ENCODE measurements at places on chromosomes 6 and 20.

- no peak for DNase-seq
Observed at GRCh38 chr6:123360359-123360758, 276.4 kb downstream of the TRDN start.

DNA sequence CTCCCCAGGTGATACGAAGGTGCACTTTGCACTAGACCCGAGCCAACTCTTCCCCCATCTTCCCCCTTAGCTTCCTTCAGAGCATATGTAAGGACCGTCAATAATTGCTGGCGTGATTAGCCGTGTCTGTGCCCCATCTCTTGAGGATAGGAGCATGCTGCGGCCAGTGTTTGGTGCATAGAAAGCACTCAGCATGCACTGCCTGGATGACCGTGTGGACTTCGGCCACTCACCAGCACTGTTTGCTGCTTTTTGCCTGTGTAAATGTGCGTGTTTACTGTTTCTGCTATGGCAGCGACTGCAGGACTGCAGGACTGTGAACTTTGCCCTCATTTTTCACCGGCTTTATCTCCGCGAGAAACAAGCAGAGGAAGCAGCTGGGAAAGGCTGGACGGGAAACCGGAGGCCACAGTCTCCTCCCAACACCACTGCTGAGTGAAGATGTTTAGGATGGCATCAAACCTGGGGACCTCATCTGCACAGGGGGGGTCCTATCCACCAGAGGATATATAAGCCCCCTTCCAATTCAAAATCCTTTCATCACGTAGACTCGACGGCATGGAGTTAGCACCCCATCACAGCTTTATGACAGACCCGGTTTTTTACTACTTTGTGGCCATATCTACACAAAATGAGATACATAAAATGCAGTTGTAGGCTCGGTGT lies 150.6 kb upstream of the AFDN start:
- DNase-seq: peak; percentile 28

DNA sequence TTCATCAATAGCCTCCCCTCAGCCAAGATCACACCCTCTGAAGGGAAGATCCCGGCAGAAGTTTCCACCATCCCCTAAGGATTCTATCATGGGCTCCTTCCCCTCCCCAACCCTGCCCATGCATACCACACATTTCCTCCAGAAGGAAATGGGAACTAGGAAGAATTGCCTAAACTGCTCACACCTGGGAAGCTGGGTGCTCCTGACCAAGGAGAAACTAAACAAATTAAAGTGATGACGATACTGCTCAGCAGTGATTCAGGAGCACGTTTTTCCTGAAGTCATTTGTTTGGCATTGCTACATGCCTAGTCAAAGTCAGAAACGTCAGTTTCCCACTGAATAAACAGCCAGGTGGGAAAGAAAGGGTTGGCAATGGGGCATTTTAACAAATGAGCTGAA lies 136.1 kb upstream of the CDYL start:
- DNase-seq: no peak

- DNase-seq: no peak
Observed at GRCh38 chr20:57130160-57130772, 136.2 kb downstream of the BMP7 start.

GRCh38 chr6:10082385-10082784 lies 332.5 kb downstream of the TFAP2A start:
- no peak for DNase-seq

- no peak for DNase-seq
Observed at GRCh38 chr20:49612127-49612738, 44.3 kb upstream of the PTGIS start.

DNA sequence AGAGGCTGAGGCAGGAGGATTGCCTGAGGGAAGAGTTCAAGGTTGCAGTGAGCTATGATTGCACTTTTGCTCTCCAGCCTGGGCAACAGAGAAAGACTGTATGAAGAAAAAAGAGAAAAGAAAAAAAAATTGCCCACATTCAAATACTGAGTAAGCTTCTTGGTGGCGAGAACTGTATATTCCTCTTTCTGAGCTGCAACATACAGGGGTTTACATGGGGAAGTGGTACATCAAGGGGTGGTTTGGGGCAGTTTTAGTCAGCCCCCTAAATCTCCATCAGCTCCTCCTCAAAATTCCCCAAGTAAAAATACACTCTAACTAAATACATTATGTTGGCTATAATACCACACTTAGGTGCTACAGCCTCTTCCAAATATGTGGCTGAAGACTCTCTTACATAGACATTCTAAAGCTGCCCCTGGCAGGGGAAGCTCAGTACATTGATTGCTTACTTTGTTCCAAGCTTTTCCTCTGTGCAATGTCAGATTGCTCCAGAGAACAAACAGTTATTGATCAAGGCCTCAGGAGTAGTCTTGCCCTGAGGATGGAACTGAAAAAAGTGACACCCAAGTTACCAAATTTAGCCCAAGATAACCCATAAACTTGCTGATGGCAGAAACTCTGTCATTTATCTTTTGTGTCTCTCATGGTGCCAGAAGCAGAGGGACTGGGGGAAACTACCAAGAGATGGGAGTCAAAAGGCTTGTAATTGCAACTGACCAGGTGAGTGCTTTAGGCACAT lies 107.4 kb upstream of the RIPOR2 start:
- no peak for DNase-seq

DNA sequence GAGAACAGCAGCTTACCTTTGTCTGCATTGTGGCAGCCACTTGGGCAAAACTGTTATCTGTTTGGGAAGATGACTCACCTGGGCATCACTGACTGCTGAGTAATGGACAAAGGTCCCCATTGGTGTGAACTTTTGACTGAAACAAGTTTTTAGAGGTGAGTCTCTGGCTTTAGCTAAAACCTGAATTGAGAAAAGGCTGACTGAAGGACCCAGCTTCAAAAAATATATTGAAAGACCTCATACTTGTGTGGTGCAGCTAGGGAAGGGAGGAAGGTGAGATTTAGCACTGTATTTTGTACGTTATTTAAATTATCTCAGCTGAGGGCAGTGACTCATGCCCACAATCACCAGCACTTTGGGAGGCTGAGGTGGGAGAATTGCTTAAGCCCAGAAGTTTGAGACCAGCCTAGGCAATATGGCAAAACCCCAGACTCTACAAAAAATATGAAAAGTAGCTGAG lies 4.5 kb upstream of the CITED2 start:
- no peak for DNase-seq

DNA sequence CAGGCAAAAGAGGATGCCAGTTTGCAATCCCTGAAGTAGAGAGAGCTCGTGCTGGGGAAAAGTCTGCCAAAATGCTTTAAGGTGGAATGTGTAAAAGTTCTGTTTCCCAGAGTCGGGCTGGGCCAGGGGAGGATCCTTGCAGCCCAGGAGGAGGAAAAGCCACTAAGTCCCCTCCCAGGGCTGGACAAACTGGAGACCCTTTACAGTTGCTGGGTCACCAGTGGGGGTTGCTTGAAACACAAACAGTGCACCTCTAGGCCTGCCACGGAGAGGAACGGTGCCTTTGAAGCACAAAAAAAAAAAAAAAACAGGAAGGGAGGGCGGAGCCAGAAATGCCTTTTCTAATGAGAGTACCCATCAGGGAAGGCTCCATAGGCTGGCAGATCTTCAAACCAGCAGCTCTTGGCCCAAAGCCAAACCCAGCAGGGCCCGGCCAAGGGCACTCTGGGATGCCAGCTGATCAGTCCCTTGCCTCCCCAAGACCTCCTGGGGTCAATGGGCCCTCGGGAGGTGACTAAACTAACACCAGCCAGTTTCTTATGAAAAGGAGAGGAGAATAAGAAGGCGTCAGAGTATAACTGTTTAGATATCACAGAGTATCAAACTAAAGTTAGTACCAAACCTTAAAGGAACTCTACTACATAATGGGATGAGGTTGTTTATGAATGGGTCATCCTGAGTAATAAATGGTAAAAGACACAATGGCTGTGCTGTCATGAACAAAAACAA lies 23.7 kb downstream of the HLA-A start:
- DNase-seq: no peak

- DNase-seq: no peak
Observed at GRCh38 chr6:163836876-163837690, 422.6 kb downstream of the QKI start.

GRCh38 chr20:44073011-44073674 lies 113.8 kb downstream of the JPH2 start:
- no peak for DNase-seq

All from right kidney (tissue), 9 donors.